ENCODE measurements at places on chromosomes 12 and 14.

- no peak for DNase-seq
Measured at GRCh38 chr14:89014569-89014850, 190.1 kb downstream of the TTC8 start.

GRCh38 chr12:1907652-1908611 is 10.5 kb downstream of the CACNA2D4 start:
- DNase-seq = no peak

GRCh38 chr12:93812626-93813025 is 135.5 kb downstream of the CRADD start:
- no peak for DNase-seq

- DNase-seq = no peak
Measured at GRCh38 chr14:105941226-105942166, 415.1 kb downstream of the TMEM121 start.

DNA sequence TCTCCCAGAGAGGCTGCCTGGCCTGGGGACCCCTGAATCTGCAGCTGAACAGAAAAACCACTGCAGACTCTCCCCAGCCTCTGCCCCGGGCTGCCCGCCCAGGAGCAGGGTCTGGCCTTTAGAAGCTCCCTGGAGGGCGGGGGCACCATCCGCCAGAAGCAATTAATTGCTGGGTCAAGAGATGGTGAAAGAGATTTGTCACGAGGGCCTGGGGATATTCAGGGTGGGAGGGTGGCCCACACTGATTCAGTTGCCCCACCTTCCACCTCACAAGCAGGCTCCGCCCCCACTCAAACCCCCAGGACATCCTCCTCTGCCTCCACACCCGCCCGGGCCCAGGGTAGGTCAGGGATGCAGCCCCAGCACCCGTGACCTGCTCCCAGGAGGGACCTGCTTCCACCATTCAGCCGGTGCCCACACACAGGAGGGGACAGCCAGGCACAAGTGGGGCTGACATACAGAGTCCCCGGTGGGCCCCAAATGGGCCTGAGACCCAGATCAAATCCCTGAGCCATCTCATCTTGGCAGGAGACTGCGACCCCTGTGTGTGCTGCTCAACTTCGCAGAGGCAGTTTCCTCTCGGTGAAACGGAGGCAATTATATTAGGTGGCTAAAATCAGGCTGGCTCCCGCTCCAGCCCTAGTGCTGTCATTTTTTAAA is 23.0 kb downstream of the NCOR2 start:
- peak; percentile 38 for DNase-seq

- peak; percentile 77 for DNase-seq
Measured at GRCh38 chr12:52956987-52957386, 8.1 kb downstream of the KRT18 start.
